ENCODE measurements at places on chromosomes 1 and 21.

DNA sequence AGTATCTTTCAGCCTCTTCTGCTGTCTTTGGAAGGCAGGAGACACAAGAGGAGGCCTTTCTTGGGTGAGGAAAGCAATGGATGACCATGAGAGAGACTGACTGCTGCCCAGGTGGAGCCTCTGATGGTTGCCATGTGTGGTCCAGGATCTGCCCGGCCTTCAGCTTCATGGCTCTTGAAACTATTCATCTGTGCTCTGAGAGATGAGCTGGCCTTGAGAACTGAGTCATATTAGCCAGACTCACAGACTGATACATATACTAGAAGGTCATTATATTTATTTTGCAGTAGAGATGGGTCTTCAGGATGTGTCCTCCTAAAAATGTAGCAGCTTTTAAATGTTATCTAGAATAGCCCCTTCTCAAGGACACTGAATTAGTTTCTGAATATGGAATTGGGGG lies 33.7 kb downstream of the PTGFRN start:
- DNase-seq, result no peak

- DNase-seq, result peak; percentile 36
These were observed 145.0 kb downstream of the RASAL2 start for GRCh38 chr1:178238722-178239510.

- no peak for DNase-seq
These were observed 22.0 kb downstream of the TSPAN2 start for GRCh38 chr1:115067161-115067859.

DNA sequence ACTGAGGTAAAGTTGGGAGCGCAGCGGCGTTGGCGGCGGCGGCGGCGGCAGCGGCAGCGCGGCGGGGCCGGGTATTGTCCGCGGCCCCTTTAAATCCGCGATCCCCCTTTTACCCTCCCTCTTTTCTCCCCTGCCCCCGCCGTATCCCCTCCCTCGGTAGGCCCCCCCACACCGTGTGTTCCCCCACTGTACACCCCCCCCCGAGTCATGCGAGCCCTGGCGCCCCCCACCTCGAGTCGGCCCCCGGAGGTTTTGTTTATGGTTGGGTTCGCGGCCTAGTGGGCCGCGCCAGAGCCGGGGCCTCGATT lies 169 bp downstream of the UBAP2L start:
- DNase-seq, result no peak

DNA sequence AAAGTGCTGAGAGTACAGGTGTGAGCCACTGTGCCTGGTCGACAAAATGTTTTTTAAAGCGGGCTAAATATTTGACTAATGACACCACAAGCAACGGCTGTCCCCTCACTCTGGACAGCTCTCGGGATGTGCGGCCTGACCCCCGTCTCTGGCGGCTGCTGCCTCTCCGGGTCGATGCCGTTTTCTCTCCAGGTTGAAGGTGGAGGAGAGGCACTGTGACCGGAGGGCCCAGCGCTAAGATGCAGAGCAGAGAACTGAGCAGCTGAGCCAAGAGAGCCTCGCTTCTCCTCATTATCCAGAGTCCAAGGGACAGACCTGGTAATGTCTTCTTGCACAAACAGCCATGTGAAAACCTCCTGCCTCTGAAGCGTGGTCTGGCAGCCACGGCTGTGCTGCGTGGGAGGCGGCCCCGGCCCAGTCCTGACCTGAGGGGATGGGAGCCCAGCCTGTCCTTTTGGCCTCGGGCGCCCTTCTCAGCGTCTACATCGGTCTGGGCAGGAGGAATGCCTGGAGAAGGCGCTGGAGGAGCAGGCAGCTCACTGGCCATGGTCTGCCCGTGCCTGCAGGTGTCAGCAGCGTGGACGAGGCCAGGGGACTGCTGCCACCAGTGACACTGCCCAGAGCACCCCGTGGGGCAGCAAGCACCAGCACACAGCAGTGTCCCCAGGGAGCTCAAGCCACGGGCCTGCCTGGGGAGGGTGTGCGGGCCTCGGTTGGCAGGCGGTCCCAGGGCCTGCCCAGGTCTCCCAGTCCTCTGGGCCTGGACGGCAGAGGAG lies 10.3 kb downstream of the MORN1 start:
- DNase-seq, result no peak

DNA sequence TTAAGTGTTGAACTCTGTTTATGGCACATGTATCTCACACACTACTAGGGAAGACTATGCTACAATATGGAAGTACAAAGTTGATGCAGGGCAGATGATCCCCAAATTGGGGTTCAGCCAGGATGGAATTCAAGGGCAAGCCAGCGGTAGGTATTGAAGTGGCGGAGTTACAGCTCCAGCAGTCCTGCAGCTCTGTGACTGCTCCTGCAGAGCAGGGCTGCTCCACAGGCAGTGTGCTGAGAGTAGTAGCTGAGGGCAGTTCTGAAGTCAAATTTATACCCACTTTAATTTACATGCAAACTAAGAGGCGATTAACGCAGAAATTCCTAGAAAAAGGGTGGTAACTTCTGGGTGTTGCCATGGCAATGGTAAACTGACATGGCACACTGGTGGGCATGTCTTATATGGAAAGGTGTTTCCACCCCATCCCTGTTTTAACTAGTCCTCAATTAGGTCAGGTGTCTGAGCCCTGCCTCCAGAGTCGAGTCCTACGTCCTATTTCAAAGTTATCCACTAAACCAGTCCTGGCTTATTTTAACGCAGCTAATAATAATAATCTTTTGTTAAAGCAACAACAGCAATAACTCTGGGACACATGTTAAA lies 20.6 kb upstream of the CENPF start:
- no peak for DNase-seq

DNA sequence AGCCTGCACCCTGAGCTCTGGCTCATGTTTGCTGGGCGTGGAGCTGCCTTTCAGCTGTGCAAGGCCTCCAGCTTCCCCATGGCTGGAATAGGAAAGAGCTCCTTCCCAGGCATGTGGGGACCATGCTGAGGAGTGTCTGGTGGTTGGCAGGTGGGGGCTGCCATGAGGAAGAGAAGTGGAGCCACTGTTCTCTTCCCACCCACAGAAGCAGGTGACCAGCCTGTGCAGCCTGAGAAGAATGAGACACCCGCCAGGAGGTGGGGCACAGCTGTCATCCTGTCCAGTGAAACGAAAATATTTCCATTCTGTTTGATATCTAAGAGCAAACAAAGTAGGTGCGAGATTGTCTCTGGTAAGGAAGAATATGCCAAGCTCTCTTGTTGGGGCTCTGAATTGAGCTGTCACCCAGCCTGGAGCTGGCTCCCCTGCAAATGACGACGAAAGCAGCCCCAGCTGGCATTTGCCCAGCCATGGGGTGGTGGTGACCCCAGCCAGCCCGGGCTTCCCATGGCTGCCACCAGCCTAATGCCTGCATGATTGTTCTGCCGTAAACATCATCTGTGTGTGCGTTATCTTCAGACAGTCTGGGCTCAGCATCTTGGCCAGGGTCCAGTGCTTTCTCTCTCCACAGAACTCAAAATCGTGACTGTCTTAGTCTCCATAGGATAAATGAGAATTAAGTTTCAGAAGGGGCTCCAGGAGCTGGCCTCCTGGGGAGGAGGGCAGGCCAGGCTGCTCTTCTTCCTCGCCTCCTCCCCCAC lies 429.8 kb upstream of the VAMP3 start:
- peak; percentile 67 for DNase-seq

DNA sequence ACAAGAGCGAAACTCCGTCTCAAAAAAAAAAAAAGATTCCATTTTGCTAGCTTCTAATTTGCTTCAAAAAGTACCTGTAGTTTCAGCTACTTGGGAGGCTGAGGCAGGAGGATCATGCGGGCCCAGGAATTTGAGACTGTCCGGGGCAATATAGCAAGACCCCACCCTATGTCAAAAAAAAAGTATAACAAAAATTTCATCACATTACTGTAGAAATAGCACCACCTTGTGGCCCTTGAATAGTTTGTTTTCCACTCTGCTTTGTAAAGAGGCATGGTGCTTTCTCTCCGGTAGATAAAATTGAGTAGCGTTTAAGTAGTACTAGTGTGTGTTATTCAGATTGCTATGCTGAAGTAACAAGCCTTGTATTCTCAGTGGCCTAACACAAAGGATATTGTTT lies 18.2 kb upstream of the MSTO1 start:
- peak; percentile 65 for DNase-seq

- DNase-seq, result no peak
These were observed 129.0 kb downstream of the DMRTB1 start for GRCh38 chr1:53588053-53588779.

DNA sequence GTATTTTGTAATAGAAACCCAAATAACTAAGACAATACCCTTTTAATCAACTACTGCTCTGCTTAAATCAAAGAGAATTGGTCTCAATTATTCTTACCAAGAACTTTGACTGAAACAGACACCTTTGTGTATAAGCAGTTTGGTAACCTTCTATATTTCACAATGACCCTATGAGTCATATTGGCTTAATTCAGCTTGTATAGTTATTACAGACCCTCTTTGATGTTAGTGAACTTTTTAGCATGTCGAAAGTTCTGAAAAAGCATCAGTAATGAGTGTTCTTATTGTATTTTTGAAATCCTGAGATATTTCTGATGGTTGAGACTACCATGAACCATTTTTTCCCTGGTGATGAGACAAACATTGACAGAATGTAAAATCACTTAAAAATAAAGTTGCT lies 43.3 kb upstream of the RABGAP1L start:
- DNase-seq, result no peak

Measured in NCI-H146 (cell line).